ENCODE measurements at places on chromosomes 3 and 15.

DNA sequence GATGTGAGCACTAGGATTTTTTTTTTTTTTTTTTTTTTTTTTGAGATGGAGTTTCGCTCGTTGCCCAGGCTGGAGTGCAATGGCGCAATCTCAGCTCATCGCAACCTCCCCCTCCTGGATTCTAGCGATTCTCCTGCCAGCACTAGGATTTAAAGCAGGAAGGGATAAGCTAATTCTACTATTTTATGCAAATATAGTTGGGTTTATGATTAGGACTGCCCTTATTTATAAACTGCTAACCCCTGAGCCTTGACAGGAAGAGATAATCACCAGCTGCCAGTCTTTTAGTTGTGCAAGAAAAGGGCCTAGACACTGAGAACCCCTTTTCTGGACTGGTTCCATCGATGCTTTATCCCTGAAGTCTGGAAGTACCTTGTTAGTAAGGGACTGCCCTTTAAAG is 36.7 kb downstream of the IFT57 start:
- DNase-seq = no peak

- peak; percentile 26 for DNase-seq
Measured at GRCh38 chr15:100457201-100457600, 71.5 kb downstream of the CERS3 start.

DNA sequence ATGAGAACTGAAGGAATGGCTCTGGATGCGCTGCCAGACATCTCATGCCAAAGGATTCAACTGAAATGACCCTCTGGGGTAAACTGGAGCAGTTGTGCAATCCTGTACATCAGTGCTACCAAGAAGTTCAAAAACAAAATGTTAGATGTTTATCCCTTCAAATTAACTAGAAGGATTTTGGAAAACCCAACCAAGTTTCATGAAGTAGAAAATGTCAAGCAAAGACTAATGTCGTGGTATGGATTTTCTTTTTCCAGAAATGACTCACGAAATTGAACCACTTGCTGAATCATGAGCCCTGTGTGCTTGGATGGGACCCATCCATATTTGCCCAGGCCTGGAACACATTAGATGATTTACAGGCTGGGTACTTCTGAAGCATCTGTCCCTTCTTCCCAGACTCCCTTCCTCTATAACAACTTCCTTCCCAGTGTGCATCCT is 101.6 kb downstream of the LRTM1 start:
- no peak for DNase-seq

- no peak for DNase-seq
Measured at GRCh38 chr3:87397211-87397610, 120.8 kb upstream of the POU1F1 start.

DNA sequence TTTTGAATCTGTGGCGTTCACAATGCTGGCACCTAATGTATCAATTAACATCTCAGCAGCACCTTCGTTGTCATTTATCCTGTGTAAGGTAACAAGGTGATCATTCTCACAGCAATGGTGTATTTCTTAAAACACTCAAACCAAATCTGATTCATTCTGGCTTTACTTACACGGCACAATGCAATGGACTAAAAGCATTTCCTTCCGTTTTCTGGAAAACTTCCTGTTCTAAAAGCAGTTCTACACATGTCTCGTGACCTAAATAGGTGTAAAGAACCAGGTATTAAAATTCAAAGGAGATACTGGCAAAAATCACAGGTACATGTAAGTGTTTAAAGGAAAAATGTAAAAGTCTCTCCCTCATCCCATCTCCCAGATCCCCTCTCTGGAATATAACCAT is 77.8 kb downstream of the BTD start:
- no peak for DNase-seq

DNA sequence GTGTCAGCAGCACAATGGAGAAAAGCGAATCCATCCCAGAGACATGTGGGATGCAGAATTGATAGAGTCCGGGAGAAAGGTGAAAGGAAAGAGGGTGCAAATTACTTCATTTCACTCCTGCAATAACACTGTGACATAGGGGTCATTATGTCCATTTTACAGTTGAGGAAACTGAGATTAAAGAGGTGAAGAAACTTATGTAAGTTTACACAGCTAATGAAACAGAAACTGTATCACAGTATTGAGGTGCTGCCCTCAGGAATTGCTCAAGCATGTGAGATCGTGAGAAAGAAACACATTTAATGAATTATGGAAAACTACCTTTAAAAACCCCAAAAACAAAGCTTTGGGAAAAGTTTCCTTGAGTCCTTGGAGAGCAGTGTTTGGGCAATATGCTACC is 103.6 kb upstream of the PFN2 start:
- no peak for DNase-seq

- DNase-seq = no peak
Measured at GRCh38 chr3:141217389-141217788, 14.2 kb upstream of the PXYLP1 start.

- no peak for DNase-seq
Measured at GRCh38 chr3:67526246-67526645, 128.2 kb downstream of the SUCLG2 start.

GRCh38 chr3:56294286-56294685 is 174.0 kb downstream of the ERC2 start:
- no peak for DNase-seq

- DNase-seq = no peak
Measured at GRCh38 chr15:44810237-44810636, 73.9 kb downstream of the TRIM69 start.

- no peak for DNase-seq
Measured at GRCh38 chr3:58798312-58798711, 131.7 kb upstream of the FAM3D start.

DNA sequence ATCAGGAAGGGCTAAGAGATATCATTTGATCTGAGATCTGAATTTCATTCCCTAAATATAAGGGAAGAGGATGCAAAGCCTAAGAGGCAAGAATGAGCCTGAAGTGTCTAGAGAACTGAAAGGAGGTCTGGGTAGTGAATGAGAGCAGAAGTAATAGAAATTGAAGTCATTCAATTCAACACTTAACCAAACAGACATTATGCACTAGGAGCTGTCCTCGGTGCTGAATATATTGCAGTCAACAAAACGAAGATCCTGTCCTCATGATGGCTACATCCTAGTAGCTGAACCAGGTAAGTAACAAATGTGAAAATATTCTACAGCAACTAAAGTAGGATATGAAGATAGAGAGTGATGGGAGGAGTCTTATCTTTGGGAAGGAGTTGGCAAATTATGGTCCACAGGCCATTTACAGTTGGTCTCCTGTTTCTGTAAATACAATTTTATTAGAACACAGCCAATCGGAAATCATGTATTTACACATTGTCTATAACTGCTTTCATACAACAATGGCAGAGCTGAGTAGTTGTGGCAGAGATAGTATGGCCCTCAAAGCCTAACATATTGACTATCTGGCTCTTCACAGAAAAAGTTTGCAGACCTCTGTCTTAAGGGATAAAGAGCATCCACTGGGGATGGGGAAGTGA is 192.9 kb upstream of the CADPS start:
- peak; percentile 1 for DNase-seq

DNA sequence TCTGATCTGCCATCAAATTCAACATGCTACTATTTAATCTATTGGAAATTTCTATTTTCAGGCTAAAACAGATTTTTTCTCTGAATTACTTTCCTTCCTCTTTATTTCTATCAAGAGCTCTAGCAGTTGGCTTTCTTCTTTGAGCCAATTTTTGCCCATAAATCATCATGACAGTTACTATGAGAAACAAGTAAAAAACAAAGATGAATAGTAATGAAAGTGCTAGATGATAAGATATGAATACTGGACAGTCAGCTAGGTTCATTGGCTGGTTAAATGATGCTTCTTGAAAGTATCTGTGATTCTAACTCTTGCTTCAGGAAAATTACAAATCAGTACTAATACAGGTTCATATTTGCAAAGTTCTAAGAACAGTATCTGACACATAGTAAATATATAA is 38.6 kb upstream of the NANOGP8 start:
- no peak for DNase-seq

DNA sequence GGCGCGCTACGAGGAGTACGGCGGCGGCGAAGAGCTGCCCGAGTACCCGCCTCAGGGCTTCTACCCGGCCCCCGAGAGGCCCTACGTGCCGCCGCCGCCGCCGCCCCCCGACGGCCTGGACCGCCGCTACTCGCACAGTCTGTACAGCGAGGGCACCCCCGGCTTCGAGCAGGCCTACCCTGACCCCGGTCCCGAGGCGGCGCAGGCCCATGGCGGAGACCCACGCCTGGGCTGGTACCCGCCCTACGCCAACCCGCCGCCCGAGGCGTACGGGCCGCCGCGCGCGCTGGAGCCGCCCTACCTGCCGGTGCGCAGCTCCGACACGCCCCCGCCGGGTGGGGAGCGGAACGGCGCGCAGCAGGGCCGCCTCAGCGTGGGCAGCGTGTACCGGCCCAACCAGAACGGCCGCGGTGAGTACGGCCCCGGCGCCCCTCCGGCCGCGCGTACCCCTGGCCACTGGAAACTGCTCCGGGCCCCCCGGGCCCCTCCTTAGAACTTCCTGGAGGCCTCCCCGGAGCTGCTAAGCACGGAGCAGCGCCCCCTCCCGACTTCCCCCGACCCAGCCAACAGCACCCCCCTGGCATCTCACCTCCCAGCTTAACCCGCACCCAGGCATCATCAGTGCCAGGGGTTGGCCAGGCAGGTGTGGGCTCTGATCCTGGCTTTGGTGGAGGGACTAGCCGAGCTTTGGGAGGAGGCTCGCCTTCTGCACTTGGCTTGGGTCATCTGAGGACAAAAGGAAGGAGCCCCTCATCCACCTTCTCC is 1.4 kb downstream of the LOXL1 start:
- no peak for DNase-seq

- no peak for DNase-seq
Measured at GRCh38 chr3:100256731-100257151, 4.1 kb upstream of the TBC1D23 start.

- no peak for DNase-seq
Measured at GRCh38 chr3:73633916-73634344, 9.2 kb upstream of the PDZRN3 start.

DNA sequence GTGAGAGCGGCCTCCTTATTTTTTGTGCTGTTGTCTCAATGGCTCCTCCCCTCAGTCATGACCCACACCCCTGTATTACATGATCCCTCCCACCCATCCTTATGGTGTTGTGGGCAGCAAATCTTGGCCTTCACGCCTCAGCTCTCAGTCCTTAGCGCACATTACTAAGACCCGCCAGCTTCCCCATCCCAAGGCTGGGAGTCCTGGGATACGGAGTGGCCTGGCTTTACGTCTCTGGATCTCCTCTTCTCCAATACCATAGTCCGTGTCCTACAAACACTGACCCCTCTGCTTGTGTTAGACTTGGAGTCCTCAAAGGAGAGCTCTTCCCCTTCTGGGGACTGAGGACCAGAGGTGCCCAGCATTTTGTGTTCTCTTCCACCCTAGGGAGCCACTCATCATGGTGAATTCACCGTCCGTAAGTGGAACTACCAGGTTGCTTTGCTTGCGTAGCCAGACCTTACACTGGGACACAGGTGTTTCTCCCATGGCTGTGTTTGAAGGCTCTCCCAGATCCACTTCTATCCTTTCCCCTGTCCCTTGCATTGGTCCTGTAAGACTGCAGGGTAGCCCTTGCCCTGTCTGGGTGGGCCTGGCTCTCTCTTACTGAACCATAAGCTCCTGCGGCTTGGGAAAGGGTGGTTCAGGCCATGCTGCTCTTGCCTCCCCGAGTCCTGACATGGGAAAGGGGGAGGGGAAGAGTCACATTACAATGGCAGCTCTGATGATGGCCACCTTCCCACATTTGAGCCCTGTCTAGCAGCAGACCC is 13.6 kb downstream of the GRM2 start:
- no peak for DNase-seq

DNA sequence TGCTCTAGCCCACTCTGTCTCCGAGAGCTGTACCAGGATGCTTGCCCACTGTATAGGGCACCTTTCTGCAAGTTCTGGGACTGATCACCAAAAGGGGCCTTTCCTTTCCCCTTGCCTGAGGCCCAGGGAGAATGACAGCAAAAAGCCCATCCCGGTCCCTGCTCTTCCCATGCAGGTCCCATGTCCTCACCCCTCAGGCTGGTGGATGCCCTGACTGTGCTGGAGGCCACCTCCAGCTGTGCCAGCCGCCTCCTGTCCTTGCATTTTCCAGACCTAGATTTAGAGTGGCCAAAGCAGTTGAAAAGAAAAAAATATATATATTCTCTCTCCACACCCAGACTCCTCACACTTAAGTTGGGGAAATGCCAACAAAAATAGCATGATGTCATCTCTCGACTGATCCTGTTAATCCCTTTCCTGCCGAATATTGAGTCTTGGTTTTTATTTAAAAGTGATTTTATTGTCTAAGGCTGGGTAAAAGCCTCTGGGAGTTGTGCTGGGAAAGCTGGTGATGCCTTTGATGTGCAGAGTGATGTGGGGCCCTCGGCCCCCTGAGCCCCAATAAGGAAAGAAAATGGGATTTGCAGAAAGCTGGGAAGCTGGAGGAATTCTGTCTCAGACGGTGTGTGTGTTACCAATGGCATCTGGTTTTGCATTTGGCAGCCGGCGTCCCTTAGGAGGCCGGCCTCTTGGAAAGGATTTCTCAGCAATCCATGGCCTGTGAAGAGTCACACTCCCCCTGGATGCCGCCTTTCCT is 29.3 kb upstream of the TPM1 start:
- peak; percentile 43 for DNase-seq

DNA sequence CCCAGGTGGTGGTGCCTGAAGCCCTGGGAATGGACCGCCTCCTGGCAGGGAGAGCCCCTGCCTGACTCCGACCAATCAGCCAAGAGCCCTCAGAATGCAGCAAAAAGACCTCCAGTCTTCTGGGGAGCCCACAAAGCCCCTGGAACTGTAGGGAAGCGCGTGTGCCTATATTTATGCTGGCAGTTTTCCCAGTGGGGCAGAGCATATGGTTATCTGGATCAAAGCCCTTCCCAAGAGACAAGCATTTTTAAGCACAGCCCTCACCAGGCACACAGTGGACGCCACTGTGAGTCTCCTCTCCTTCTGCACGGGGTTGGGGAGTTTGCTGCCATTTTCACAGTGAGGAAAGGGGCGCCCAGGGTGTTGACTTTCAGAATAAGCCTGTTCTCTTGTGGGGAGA is 80.9 kb upstream of the RPL32 start:
- DNase-seq = no peak

GRCh38 chr3:2889736-2890135 is 220.4 kb downstream of the IL5RA start:
- DNase-seq = no peak

- DNase-seq = no peak
Measured at GRCh38 chr15:84874981-84875699, 9.3 kb upstream of the SLC28A1 start.

DNA sequence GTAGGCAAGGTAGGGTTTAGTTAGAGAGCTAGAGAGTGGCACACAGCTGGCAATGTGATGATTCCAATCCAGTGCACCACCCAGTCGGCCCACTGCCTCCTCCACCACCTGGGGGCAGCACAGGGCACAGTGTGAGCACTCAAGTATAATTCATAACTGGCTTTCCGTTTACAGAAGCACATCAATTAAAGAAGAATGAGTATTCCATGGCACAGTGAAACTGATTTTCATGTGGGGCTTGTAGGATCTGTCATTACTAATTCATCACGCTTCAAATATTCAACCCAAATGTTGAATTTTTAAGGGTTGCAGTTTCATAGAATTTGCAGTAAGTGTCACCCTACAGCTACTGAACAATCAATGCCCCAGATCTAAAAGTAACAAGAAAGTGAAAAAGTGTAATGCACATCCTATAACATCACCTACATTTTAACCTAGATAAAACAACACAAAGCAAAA is 149.9 kb downstream of the IGSF11 start:
- DNase-seq = peak; percentile 13

Data from epithelial cell of proximal tubule (primary cell).